ENCODE measurements at places on chromosomes 7 and 10. TPM values are rescaled to one million over a fixed set of nuclear protein-coding genes. Genes with fewer than 3 reads are reported as not detected.

- no peaks in the 10 kb centered on the region for H3K27me3 ChIP-seq
- no peaks in the 10 kb centered on the region for H3K4me1 ChIP-seq
- no peak overlapping the region for H3K27ac ChIP-seq
- H3K36me3 ChIP-seq = no peaks in the 10 kb centered on the region
These were observed 769.3 kb downstream of the MAGI2 start for GRCh38 chr7:78684201-78684600.

DNA sequence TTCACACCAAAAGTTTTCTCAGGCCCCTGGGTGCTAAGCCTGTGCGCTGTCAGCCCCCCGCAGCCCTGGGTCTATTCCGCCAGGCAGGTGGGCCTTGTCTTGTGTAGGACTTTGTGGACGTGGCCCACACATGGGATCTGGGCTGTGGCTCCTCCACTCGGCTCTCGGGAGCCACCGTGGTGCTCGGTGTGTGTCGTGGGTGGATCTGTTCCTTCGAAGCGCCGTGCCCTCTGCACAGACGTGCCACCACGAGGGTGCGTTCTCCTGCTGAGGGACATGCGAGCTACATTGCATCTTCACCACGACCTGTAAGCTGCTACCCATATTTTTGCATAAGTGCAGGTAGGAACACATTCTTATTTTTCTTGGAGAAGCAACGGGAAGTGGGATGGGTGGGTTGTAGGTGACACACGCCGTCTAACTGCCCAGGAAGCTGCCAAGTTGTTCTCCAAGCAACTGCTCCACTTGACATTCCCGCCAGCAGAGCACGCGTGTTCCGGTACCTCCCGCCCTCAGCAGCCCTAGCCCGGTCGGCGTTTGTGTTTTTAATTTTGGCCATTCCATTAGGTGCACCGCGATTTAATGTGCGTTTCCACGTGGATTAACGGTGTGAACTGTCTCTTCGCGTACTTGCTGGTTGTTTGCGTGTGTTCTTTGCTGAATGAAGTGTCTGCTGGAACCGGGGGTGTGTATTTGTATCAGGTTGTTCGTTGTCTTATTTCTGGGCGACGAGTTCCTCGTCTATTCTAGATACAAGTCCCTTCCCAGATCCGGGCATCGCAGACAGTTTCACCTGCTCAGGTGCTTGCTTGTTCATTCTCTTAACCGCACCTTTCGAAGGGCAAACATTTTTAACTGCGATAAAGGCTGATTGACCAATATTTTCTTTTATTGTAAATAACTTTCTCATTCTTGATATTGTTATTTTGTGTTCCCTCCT lies 47.4 kb upstream of the CFAP46 start:
- DNase-seq = no peak
- H3K4me1 ChIP-seq = no peaks in the 10 kb centered on the region
- no peaks in the 10 kb centered on the region for H3K27me3 ChIP-seq
- no peak overlapping the region for H3K27ac ChIP-seq
- no peaks in the 10 kb centered on the region for H3K36me3 ChIP-seq

The LIPK gene
- not detected for total RNA-seq

The MYL10 gene
- total RNA-seq = not detected

The OR2A42 gene
- total RNA-seq = not detected

Data from aorta (tissue), 5 donors.